GM23248 (cell line): ENCODE measurements at places on chromosomes 7 and 10.

DNA sequence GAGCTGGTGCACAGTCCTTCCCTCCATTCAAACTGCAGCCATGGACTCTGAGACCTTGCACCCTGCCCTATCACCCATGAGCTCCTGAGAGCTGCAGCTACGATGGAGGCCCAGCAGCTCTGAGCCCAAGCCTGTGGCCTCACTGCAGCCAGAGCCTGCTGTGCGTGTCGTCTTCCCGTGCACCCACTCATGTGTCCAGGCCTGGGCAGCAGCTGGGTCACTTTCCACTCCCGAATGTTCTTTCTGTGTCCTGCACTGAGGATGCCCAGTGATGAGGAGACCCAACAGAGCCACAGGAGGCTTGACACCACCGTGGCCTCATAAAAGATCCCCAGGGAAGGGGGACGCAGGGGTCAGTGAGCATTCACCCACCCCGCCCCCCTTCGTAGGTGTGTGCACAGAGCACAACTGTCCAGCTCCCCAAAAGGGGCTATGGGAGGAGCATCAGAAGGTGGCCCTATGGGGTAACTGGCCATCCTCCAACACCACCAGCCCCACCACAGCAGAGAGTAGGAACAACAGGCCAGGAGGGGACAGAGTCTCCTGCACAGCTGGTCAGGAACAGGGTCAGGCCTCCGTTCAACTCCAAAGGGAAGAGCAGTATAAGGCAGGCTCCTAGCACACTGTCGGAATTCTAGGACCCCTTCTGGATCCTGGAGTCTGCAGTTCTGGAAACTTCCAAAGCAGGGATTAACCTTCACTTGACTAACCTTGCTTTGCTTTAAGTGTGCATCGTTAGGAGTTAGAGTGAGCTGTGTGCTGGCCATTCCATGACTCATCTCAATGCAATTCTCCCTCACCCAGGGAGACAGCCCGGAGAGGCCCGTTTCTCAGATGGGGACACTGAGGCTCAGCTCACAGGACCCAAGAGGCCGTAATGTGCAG lies 52.6 kb downstream of the RASGEF1A start:
- peak; percentile 69 for DNase-seq

DNA sequence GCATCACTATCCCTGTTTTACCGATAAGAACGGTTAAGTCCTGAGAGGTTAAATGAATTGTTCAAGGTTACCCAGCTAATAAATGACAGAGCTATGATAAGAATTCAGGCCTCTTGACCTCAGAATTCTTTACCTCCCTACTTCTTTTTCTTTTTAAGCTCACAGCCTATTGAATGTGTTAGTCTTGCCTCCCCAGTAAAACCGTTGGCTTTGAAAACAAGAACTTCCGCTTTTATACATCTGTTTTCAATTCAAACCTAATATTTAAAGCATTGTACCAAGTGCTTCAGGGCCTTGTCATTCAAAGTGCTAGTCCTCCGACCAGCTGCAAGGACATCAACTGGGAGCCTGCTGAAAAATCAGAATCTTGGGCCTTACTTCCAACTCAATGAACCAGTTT lies 15.6 kb downstream of the SEC31B start:
- peak; percentile 45 for DNase-seq

DNA sequence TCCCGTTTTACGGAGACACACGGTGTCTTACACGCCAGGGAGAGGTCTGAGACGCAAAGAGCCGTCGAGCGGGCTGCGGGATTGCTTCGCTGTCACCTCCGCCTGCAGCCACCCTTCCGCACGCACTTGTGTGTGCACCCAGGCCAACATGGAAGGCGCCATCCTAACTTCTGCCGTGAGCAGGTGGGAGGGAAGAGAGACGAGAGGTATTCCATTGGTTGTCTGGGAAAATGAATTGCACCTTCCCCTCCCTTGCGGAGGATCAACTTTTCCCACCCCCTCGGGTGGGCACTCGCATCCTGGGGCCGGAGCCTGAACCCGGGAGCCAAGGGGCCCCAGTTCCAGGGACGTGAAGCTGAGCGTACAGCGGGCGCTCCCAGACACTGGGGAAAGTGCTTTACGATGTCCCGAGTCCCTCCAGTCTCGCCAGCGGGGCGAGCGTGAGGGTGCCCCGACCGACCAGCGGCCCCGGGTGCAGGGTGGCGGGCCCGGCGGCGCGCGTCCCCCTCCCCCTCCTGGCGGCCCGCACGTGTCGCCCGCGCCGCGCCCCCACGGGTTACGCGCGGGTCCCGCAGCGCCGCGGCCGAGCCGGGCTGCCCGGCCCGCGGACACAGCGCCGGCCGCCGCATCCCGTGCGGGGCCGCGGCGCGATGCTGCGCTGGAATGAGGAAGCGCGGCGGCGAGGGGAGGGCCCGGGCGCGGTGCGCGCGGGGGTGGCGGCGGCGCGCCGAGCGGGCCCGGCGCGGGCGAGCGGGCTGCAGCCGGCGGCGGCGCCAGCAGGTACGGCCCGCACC lies 984 bp upstream of the IKZF1 start:
- peak; percentile 18 for DNase-seq

- DNase-seq: peak; percentile 99
Measured at GRCh38 chr10:69864321-69864720, 62.6 kb downstream of the COL13A1 start.

GRCh38 chr7:63105978-63106377 lies 892.7 kb upstream of the ZNF722 start:
- no peak for DNase-seq

DNA sequence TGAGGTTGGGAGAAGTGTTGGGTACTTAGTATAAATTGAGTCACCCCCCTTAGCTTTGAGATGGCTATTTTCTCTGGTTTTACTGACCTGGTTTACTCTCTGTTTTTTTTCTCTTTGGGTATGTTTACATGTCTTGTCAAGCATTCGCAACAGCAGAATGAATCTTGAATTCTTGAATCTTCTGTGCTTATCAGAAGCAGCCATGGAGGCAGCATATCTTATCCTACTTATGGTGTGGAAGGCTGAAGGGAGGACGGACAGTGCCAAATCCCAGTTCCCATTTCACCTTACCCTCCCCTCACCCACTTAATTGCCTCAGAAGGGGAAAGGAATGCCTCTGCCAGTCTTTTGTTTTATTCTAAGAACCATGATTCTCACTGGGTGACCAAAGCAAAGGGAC lies 3.7 kb downstream of the SND1 start:
- DNase-seq: no peak

DNA sequence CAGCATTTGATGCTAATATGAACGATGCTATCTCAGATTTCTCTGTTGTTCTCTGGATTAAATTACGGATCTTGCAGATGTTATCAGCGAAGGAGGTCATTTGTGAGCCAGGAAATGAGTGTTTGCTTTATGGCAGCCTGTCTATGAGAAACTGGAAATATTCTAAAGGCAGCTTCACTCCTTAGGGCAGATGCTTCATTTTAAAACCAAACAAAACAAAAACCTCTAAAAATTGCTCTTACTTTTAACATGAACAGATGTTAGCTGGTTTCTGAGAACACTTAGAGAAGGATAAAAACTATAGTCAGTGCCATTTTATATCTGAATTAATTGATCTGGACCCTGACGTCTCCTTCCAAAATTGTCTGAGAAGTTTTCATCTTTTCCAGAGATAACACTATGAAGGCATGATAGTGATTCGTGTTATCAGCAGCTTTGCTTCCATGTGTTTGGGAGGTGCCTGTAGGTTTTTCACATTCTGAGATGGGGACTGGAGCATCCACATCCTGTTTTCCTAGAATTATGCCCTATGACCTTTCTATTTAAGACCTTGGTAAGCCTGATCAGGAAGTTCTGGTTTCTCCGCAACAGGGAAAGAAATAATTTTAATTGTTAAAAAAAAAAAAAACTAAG lies 53.1 kb downstream of the CPED1 start:
- peak; percentile 35 for DNase-seq

- no peak for DNase-seq
Measured at GRCh38 chr10:1043532-1043995, 5.4 kb downstream of the IDI1 start.

- DNase-seq: no peak
Measured at GRCh38 chr7:14071045-14071444, 81.6 kb upstream of the ETV1 start.

DNA sequence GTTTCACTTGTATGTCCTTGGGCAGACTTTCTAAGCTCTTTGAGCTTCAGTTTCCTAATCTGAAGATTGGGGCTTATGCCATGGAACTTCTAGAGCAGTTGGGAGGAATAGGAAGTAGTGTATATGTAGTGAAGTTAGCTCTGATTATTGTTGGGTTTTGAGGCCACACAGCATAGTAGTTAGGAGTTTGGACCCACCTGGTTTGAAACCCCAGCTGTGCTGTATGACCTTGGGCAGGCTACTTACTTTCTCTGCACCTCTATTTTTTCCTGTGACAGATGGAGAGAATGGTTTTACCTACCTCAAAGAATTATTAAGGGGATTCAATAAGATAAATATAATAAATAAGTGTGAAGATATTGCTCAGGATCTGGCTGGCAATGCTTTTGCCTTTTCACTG lies 61.4 kb upstream of the ADRB1 start:
- no peak for DNase-seq

DNA sequence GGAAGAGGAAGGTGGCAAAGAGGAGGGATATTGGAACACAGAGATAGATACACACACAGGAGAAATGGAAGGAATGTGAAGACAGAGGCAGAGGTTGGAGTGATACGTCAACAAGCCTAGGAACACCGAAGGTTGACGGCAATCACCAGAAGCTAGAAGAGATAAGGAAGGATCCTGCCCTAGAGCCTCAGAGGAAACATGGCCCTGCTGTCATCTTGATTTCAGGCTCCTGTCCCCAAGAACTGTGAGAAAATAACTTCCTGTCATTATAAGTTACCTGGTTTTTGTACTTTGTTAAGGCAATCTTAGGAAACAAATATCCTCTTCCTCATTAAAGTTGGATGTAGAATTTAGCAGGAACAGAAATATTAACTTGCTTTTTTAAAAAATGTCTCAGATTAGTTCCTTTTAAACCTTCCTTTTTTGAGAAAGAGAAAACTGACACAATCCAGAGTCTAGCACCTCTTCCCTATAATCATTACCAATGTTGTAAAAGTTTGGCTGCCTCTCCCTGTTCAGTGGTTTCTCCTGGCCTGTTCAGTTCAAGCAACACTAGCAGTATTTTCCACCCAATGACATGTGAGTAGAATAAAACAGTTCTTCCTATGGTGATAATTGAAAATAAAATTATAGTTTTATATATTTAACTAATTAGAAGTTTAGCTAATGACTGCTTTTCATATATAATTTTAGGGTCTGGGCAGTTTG lies 28.8 kb upstream of the GNAI1 start:
- no peak for DNase-seq

GRCh38 chr10:55283031-55283430 lies 482.0 kb upstream of the PCDH15 start:
- DNase-seq: peak; percentile 38

GRCh38 chr10:76197293-76197692 lies 765.9 kb downstream of the LRMDA start:
- DNase-seq: no peak

DNA sequence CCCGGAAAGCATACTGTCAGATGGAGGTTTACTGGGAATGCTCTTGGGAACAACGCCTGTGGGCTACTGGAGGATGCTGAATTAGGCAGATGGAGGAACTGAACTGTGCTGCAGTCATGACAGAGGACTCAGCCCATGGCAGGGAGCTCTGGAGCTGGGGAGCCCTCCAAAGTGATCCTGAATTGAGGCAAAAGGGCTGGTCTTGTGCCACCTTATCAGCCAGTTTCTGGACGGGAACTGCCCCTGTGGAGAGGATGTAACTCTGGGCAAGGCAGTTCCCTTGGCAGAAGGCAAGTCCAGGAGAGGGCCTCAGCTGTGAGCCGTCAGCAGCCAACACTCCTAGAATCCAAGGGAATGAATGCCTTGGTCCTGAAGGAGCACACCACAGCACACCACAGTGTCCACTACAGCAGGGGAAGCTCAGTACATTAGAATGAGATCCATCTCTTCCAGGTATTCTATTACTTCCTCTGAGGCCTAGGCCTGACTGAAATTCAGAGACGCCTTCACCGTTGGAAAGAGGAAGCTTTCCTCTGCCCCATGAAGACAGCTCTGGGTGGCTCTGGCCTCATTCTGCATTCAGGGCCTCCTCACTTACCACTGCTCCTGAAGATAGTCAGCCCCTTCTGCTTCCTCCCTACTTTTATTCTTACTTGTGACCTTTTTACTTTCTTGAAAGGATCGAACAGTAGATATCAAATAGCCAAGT lies 139.6 kb upstream of the GPR26 start:
- DNase-seq: no peak

DNA sequence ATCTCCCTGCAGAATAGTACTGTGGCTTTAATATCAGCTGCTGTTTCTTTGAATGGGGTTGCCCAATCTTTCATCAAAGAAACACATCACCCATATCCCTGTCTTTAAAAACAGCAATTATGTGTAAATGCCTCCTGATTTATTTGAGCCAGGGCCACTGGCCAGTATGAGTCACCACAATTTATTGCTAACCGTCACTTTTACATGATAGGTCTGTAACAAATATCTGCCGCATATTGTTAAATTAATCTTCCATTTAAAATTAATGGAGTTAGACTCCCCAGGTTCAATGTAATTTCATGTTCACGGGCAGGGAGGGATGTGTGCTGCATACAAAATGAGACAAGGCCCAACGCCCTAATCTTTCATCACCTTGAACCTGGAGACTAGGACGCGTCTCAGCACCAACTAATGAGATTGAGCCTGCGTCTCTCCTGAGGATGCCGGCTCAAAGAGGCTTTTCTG lies 673.4 kb downstream of the AUTS2 start:
- peak; percentile 15 for DNase-seq

- no peak for DNase-seq
Measured at GRCh38 chr7:4273566-4274230, 408.4 kb upstream of the FOXK1 start.

GRCh38 chr10:127802531-127803095 lies 65.6 kb downstream of the FOXI2 start:
- DNase-seq: peak; percentile 3

DNA sequence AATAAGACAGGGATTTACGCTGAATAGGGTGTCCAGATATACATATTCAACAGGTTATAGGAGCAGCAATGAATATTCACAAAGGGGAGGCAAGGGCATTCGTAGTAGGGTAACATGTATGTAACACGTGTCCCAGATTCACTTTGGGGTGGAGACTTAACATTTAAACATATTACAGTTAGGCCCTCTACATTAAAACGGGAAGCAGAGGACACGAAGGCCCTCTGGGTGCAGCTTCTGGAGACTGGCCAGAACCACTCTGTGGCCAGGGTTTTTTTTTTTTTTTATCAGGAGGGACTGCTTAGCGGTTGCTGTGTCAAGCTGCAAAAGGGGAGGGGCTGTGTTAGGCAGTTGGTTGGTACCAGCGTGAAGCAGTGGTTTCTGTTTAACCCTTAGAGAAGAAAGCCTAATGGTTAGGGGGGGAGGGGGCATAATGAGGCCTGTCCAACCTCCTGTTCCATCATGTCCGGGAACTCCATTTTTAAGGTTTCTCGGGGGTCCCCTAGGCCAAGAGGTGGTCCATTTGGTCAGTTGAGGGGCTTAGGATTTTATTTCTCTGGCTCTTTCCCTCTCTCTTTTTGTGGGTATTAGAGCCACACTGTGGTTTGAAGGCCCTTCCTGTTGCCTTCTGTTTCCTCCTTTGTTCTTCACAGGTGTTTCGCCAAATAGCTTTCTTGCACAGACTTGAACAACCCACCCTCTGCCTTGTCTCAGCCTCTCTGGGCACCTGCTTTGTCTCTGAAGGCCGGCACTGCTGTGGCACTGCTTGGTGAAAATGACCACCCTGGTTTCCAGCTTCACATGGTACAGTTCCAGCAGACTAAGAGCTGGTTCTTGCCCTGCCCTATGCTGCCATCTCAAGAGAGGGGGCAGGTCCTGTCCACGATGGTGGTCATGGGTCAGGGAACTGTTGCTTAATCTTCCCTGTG lies 26.4 kb downstream of the PRF1 start:
- peak; percentile 59 for DNase-seq
